ENCODE measurements at places on chromosomes 7 and 10.

DNA sequence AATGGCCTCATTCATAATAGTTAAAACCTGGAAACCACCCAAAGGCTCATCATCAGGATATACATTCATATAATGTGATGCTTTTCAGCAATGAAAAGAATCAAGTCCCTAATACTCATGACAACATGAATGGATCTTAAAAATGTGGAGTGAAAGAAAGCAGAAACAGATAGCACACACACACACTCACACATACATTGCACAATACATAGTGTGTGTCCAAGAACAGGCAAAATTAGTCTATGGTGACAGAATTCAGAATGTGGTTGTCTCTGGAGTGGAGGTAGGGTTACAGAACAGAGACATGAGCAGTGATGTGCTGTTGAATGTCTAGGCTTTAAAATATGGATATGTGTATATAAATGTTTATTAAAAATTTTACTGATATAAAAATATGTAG, 419.9 kb upstream of the PCDH15 start:
- no peak for DNase-seq

- DNase-seq = no peak
Measured at GRCh38 chr10:127496035-127496434, 53.1 kb upstream of the NPS start.

- DNase-seq = no peak
Measured at GRCh38 chr10:125206623-125207022, 46.3 kb upstream of the CTBP2 start.

- no peak for DNase-seq
Measured at GRCh38 chr7:129431911-129432643, 2.2 kb upstream of the STRIP2 start.

- DNase-seq = no peak
Measured at GRCh38 chr7:98514211-98515031, 102.7 kb upstream of the NPTX2 start.

Measured in activated naive CD4-positive, alpha-beta T cell (primary cell).